ENCODE measurements at places on chromosomes 7 and 10. TPM values are rescaled to one million over a fixed set of nuclear protein-coding genes. Genes with fewer than 3 reads are reported as not detected.

GRCh38 chr10:71635251-71635866 lies 84.2 kb downstream of the C10orf105 start:
- DNase-seq = peak; percentile 89

GRCh38 chr10:43042503-43043341 lies 34.1 kb upstream of the RET start:
- DNase-seq = no peak

DNA sequence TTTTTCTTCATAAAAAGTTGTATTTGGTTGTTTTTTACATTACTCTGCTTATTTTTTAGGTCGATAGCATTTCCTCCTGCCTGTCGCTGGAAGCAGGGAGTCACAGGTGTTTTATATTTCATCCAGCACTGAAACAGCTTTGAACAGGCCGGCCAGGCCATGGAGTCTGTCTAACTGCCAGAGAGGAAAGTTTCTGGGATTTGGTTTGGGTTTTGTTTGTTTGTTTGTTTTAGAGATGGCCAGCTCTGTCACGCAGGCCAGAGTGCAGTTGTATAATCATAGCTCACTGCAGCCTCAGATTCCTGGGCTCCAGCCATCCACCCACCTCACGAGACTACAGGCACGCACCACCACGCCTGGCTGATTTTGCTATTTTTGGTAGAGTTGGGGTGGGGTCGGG lies 23.4 kb downstream of the PROSER2 start:
- no peak for DNase-seq

- DNase-seq = no peak
Measured at GRCh38 chr10:22338185-22338900, 7.0 kb upstream of the SPAG6 start.

DNA sequence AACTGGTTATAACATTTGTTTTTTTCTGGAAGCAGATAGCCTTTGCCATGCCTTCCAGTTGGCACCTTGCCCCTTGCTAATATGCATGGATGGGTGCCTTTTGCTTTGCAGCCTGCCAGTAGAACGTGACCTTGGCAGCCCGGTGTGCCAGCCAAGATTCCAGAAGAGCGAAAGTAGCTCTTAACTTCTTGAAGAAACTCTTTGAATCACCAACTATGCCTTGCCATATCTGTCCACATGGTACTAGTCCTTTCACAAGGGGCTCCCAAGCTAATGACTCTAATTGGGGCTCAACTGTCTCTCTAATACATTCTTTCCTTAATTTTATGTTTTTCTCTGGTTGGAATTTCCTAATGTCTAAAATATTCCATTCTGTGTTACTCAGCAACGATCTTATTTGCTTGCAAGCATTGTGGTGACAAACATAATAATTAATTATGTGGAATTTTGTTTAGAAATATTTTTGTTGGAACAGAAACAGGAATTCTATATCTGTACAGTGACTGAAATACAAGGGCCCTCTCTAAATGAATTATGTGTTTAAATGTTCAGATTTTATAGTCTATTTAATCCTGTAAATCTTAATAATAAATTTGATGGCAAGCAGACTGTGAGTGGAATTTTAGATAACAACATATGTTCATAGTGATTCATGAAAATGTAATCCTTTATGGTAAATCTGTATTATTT lies 45.8 kb downstream of the HDAC9 start:
- DNase-seq = no peak

DNA sequence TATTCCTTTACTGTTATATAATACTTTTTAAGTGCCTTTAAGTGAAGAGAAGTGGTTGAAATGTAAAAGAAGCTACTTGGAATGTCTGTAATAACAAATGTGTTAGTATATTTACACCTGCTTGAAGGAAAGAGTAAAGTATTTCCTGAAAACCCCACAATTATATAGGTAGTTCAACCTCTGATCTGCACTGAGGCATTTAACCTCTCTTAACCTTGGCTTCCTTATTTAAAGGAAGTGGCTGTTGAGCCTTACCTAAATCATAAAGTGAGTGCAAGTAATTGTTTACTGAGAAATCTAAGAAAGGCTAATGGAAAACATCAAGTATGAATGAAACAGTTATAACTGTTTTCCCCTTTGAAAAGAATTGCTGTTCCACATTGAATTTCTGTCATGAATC lies 294.5 kb downstream of the ADK start:
- DNase-seq = no peak

DNA sequence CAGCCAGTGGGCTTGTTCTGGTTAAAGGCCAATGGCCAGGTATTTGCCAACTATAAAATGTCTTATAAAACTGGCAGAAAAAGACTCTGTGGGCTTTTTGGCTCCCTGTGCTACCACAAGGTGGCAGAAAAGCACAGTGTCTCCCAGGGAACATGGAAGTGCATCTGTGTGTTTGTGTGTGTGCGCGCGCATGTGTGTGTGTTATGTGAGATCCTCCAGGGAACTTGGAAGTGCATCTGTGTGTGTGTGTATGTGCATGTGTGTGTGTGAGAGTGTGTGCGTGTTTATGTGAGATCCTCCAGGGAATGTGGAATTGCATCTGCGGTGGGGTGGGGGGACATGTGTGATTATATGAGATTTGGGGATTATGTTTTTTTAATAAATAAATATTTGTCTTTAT lies 30.2 kb upstream of the ABI1 start:
- peak; percentile 14 for DNase-seq

DNA sequence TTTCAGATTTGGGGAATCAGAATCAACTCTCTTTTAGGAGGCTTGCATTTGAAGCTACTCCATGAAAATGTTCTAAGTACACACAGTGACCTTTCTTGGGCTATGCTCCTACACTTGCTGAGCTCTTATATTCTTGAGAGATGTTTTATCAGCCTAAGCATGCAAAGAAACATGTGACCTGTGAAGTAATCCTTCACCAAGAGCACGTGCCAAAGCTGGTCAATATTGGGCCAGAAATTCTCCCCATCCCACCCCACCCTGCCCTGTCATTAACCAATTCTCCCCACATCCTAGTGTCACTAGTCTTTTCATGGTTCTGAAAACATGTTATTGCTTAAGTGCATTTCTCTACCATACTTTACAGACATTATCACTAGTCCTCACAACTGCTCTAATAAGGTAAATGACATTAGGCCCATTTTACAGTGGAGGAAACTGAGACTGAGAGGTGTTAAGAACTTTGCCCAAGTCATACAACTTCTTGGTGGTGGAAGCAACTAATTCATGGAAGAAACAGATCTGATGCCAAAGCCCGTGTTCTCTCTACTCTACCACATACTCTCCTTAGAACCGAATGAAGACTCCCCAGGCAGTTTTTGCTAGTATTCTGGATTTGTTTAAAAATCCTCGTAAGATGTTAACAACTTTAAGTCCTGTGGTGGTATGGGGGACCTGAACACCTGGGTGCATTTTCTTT lies 200.6 kb downstream of the PTEN start:
- no peak for DNase-seq

GRCh38 chr7:55396233-55396785 lies 31.2 kb downstream of the LANCL2 start:
- DNase-seq = no peak

DNA sequence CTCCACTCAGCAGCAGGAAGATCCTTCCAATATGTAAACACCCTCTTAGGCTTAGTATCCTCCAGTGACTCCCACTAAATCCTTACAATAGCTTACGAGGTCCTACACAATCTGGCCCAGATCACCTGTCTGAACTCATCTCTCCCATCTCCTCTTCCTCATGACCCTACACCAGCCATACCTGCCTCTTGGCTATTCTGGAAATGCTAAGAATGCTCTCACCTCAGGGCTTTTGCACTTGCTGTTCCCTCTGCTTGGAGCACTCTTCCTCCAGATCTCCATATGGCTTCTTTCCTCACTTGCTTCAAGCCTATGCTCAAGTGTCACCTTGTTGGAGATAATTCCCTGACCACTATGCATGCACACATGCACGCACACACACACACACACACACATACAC lies 50.8 kb upstream of the FRMD4A start:
- DNase-seq = no peak

DNA sequence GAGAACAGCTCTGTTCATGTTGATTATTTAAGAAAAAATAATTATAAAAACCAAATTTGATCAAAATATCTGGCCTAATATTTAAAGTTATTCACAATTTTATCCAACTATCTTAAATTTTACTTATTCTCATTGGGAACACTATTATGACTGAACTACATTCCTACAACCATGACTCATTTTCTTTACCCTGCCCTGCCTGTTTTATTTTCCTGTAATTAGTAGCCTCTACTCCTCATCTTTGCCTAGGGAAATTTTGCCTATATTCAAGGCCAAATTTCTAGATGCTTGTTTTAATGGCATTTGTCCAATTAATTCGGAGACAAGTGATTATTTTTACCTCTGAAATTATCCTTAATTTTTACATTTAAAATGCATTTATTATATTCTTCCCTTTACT lies 289.7 kb upstream of the TMEM229A start:
- no peak for DNase-seq

- DNase-seq = no peak
Measured at GRCh38 chr10:121459622-121460453, 138.4 kb downstream of the FGFR2 start.

DNA sequence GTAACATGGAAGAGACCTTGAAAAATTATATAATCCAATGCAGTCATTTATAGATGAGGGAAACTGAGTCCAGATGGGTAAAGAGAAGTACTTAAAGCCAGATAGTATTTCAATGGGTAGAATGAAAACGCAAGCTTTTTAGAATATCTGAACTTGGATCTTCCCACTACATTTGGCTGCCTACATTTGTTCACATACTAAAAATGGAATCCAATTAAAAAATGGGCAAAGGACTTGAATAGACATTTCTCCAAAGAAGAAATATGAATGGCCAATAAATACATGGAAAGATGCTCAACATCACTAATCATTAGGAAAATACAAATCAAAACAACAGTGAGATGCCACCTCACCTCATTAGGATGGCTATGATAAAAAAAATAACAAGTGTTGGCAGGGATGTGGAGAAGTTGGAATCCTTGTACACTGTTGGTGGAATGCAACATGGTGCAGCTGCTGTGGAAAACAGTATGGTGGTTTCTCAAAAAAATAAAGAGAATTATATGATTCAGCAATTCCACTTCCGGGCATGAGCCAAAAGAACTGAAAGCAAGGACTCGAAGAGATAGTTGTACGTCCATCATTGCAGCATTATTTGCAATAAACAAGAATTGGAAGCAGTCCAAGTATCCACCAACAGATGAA lies 188.0 kb downstream of the FRMD4A start:
- no peak for DNase-seq

DNA sequence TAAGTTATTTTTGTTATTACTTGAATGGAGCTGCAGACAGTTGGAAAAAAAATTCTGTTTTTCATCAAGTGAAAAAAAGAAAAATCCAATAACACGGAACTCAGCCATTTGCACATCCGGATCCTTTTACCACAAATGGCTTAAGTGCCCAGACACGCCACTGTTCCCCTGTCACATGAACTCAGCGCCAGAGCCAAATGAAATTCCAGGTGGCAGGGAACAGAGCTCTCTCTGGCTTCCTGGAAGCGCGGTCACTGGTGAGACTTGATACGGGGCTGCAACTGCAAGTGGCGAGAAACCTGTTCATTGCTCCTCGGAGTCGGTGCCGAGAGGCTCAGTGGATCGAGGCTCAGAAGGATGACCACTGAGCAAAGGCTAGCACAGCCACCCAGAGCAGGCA lies 60.8 kb upstream of the NPTX2 start:
- no peak for DNase-seq

DNA sequence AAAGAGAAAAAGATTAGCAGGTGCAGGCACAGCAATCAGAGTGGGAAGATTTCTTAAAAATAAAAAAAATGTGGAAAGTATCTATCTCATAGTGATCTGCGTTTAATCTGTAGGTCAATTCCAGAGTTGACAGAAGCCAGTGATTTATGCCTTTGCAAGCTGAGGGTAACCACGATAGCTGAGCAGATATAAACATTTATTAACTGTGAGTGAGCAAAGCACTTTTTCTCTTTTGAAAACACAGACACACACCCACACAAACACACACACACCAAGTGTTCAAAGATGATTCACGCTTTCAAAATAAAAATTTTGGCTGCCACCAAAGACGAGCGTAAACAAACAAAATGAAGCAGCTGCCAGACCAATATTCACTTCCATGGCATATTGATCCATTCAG lies 243.2 kb upstream of the SLC26A5 start:
- DNase-seq = no peak

- DNase-seq = no peak
Measured at GRCh38 chr7:116601426-116601825, 70.6 kb upstream of the MET start.

- no peak for DNase-seq
Measured at GRCh38 chr10:9379183-9379582, 1324.7 kb downstream of the GATA3 start.

GRCh38 chr7:47751043-47751442 lies 169.1 kb upstream of the TNS3 start:
- no peak for DNase-seq

- DNase-seq = no peak
Measured at GRCh38 chr7:154865984-154866685, 136.8 kb downstream of the PAXIP1 start.

DNA sequence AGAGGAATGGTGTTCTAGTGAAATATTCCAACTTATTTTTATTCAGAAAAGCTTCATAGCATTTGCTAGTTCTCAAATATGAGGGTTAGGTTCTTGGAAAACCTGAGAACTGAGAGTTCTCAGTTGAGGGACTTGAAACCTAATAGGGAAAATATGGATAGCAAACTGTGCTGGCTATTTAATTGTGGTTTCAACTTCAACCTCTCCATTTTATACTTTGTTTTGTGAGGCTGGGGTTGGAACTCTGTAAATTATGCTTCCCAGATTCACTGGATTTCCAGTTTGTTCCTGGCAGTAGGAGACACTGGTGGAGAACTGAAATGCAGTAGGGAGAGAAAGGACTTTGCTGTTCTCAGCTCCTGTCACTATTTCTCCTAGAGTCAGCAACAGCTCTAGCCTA lies 52.7 kb downstream of the CDK14 start:
- no peak for DNase-seq

DNA sequence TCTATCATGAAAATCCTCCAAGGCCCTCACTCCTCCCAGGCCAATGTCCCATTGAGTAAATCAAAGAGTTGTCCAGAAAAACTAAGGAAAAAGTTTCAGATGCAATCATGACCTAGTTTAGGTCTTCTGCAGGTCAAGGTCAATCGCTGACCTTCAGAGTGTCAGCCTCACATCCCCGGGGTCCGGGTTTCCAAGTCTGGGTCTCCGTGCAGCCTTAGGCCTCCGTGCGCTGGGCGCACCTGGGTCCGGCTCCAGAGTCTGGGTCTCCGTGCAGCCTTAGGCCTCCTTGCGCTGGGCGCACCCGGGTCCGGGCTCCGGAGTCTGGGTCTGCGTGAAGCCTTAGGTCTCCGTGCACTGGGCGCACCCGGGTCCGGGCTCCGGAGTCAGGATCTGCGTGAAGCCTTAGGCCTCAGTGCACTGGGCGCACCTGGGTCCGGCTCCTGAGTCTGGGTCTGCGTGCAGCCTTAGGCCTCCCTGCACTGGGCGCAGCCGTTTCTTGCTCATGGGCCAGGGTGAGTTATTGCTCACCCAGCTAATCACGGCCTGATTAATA lies 236.2 kb downstream of the TCERG1L start:
- DNase-seq = no peak

The FOXP2 gene
- not detected for total RNA-seq

The DLD gene
- 201 TPM for total RNA-seq

The MACROH2A2 gene
- not detected for total RNA-seq

The DNAH11 gene
- 0.02 TPM for total RNA-seq

The DKK1 gene
- total RNA-seq = 0.25 TPM

The CRCP gene
- total RNA-seq = 43.4 TPM

The GIMAP1 gene
- total RNA-seq = 0.11 TPM

The C7orf33 gene
- not detected for total RNA-seq

All from K562 (cell line).